Epithelial cell of esophagus (primary cell): ENCODE measurements at places on chromosomes 4 and X.

- DNase-seq, result peak; percentile 27
Observed at GRCh38 chr4:78689700-78690323, 86.3 kb upstream of the BMP2K start.

- DNase-seq, result no peak
Observed at GRCh38 chr4:85398276-85398675, 76.7 kb upstream of the ARHGAP24 start.

DNA sequence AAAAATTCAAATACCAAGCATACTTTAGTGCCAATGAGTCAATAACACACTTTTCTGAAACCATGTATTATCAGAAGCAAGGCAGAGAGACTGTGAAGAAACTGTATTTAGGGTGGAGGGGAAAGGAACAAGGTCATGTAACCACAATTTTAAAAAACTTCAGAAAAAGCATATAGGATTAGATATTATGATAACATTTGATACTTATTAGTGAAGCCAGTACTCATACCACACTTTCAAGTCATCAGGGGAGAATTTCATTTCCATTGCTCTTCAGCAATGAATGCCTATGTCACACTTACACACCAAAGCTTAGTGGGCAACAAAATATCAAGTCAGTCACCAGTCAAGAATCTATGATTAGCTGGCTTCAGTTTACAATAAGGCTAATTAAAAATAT, 602.2 kb downstream of the IL15 start:
- peak; percentile 13 for DNase-seq

GRCh38 chr4:155690044-155690837, 23.6 kb downstream of the GUCY1A1 start:
- no peak for DNase-seq

GRCh38 chr4:6024313-6024960, 6.2 kb upstream of the C4orf50 start:
- DNase-seq, result no peak

GRCh38 chrX:110541266-110541665, 182.6 kb downstream of the RTL9 start:
- no peak for DNase-seq

DNA sequence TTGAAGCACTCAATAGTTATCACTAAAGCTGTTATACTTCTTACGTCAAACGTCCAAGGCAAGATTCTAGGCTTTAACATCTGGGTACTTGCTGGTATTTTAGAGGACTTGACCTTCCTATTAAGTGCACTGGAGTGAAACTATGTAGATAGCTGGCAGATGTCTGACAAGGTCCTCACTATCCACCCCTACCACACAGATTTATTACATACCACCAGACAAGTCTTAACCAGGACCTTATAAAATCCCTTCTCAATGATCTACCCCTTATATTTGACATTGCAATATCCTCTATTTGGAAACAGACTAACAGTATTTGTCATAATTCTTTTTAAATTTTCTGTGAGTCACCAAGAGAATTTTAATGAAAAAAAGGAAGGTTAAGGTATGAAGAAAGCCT, 78.8 kb downstream of the PDGFC start:
- peak; percentile 17 for DNase-seq

GRCh38 chrX:267771-268261, 13.4 kb upstream of the PLCXD1 start:
- no peak for DNase-seq

DNA sequence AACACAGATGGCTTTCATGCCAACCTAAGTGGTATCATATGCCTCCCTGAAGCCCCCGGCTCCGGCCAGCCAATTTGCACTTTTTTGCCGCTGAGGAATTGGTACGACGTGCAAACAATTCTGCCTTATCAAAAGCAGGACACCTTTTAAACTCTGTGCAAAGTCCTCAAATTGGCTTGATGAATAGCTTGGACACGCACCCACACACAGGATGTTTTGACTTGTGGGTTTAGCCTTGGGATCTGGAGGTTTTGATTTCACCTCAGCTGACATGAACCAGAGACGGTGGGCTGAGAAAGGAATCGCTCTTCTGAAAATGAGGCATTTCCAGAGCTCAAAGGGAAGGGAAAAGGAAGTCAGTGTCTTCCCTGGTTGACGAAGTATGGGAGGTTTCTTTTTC, 110.8 kb upstream of the SHOX start:
- no peak for DNase-seq

DNA sequence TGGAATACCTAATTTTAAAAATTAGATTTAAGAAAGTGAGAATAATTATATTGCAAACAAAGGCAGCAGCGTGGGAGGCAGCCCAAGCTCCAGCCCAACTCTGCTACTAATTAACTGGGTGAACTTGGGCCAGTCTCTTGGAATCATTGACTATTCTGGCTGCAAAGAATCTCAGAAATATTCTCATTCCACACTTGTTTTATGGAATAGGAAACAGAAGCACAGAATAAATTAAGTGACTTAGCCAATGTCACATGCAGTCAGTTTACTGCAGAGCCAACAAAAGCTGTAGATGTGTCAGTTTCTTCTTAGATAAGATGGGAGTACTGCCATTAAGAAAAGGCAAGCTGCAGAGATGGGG, 132.6 kb upstream of the FAM9B start:
- no peak for DNase-seq

DNA sequence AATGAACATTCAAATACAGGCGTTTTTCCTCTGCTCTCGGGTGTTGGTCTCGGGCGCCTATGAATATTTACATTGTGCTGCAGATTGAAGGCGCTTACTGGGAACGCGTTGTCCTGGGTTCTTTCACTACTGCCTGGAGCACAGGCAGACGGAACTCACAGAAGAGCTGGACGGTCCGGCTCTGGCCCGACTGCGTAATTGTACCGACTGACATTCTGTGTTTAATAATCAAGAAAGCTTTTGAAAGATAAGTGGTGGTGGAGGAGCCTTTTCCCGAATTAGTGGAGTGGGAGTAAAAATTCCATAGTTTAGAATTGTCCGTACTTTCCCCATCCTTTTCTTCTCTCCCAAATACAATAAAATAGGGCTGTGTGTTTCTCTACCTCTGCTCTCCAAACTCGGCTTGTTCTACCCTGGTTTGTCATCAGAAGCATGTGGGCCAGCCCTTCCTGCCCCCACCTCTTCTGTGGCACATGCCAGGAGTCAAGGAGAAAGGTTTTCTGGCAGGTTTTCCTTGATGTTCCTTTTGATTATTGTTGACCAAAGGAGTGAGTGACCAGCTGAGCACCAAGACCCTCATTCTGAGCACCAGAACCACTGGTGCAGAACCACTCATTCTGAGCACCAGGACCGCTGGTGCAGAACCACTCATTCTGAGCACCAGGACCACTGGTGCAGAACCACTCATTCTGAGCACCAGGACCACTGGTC, 2.3 kb downstream of the FHDC1 start:
- no peak for DNase-seq

DNA sequence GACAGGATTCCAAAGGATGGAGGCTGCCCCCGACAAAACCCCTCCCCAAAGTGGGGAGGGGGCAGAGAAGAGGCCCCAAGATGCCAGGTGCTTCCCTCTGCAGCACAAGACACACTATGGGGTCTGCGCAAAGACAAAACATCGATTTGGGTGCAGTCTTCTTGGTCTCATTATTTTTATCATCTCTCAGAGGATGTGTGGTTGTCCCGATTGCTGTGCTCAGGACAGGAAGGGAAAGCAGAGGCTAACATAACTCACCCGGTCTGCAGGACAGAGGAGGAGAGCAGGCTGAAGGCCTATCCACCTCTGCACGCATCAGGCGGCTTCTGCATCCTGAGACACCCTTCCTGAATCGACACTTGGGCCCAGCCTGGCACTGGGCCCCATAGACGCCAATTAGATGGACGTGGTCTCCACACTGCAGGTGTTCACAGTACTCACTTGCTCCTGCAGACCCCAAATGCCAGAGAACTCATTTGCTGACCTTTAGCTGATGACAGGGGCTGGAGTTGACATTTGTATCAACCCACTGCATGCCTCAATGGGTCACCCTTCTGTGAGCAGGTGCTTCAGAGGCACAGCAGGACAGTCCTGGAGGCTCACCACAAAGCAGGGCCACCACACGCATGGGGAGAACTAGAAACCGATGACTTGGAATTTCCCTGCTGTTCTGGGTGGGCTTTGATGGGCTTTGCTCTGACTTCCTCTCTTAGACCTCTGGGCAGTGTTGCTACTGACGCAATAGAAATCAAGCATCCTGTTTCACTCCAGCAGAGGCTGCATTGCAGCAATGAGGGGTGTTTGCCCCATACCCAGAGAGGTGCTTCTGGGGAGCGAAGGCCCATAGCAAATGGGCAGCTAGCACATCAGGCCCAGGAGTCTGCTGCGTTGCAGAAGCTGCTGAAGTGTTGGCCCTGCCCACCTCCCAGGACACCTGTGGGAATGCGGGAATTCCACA, 96.3 kb upstream of the ENPP6 start:
- no peak for DNase-seq

GRCh38 chr4:56305390-56305789, 81.9 kb downstream of the AASDH start:
- DNase-seq, result peak; percentile 51

DNA sequence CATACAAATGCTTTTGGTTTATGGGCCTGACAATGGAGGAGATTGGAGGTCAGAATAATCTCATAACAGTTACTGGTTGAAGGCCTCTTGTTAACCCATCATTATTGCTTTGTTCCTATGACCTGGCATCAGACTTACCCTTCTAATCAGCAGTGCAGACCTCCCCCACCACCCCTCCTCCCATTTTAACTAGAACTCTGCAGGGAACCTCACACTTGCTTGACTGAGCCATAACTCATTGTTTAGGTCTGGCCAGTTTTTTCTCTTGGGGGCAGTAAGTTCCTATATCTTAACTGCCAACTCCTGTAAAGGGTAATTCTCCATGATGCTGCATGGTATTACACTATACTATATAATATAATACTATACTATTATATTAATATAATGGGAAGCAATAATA, 609.3 kb downstream of the IL1RAPL1 start:
- DNase-seq, result no peak

DNA sequence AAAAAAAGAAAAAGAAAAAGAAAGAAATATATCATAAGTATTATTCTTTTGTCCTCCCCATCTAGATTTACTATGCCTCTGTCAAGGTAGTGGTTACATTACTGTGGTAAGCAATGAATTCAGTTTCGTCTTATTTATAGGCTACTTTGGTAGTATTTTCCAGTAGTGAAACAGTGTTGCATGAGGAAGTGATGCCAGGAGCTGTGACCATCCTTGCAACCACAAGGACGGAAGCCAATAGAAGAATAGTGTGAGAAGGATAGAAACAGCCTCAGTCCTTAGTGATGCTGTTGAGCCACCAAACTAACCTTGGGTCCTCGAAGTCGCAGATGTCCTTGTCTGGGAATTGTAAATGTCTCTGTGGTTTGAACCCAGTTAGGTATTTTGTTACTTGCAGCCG, 328.5 kb downstream of the PPP3CA start:
- no peak for DNase-seq

DNA sequence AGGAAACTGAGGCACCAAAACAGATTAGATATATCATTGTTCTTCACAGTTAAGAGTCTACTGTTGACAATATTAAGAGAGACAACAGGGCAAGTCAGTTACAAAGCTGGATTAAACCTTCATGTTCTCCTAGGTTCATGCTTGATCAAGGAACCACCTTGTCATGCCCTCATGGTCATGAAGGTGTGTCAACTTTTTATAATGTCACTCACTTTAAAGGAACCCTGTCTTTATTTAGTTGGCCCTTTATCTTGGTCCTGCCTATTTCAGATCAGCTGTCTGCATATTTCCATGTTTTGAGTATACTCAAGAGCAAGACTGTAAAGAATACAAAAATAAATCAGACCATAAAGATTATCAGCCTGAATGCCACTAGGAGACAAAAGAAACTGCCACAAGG, 140.2 kb upstream of the FAM241A start:
- DNase-seq, result no peak

GRCh38 chr4:77634132-77634785, 28.6 kb downstream of the CXCL13 start:
- DNase-seq, result no peak

- no peak for DNase-seq
Observed at GRCh38 chrX:14501327-14501726, 28.0 kb upstream of the GLRA2 start.

- peak; percentile 33 for DNase-seq
Observed at GRCh38 chrX:23887451-23887850, 20.3 kb downstream of the APOO start.

- peak; percentile 43 for DNase-seq
Observed at GRCh38 chr4:93317561-93317960, 511.0 kb upstream of the ATOH1 start.

DNA sequence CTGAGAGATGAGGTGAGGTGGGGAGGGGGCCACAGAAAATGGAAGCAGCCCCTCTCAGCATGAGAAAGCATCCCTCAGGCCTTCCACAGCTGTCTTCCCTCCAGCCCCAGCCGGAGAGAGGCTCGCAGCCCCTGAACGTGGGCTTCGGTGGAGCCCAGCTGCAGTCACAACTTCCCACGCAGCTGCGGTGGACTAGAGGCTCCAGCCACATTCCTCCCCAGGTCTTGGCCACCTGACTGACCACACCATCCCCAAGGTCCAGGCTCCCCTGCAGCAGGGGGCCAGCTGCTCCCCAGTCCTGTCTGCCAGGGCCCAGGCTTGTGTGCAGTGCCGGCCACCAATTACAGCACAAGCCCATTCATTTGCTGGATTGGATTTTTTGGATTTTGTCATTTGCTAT, 212.3 kb upstream of the BCOR start:
- no peak for DNase-seq

DNA sequence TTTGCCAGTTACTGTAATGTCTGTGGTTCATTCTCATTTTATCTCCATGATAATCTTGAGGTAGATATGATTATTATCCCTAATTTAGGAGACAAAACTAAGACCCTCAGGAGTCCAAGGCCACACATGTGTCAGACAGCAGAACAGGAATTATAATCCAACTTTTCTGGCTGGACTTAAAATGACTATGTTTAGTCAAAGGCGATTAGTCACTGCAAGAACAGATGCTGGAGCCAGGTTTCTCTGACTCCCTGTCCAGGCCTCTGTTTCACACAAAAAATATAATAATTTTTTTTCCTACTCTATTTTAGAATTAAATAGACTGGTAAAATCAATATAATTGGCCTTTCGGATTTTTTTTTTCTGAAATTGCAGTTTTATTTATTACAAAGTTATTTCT, 56.7 kb upstream of the TMEM131L start:
- DNase-seq, result peak; percentile 56
